ENCODE measurements at places on chromosomes 7 and 10. TPM values are rescaled to one million over a fixed set of nuclear protein-coding genes. Genes with fewer than 3 reads are reported as not detected.
A peak's percentile ranks its signal among the peaks of the same experiment; 100 is the strongest.

GRCh38 chr10:72802763-72803505 lies 90.6 kb upstream of the OIT3 start:
- H3K27ac ChIP-seq: no peak overlapping the region
- no peak for DNase-seq
- no peak overlapping the region for H3K4me3 ChIP-seq
- H3K36me3 ChIP-seq: no peaks in the 10 kb centered on the region

The OR2A1 gene
- total RNA-seq: not detected

GRCh38 chr10:130928306-130928705 lies 383.2 kb downstream of the TCERG1L start:
- H3K4me3 ChIP-seq: no peak overlapping the region
- no peak for DNase-seq
- H3K27ac ChIP-seq: no peak overlapping the region

- DNase-seq: no peak
- H3K4me3 ChIP-seq: no peak overlapping the region
- no peaks in the 10 kb centered on the region for H3K36me3 ChIP-seq
- H3K4me1 ChIP-seq: no peaks in the 10 kb centered on the region
Measured at GRCh38 chr10:20797290-20797689, 99.8 kb downstream of the NEBL start.

The TBX20 gene
- total RNA-seq: 1.2 TPM

The PDE6C gene
- total RNA-seq: not detected

DNA sequence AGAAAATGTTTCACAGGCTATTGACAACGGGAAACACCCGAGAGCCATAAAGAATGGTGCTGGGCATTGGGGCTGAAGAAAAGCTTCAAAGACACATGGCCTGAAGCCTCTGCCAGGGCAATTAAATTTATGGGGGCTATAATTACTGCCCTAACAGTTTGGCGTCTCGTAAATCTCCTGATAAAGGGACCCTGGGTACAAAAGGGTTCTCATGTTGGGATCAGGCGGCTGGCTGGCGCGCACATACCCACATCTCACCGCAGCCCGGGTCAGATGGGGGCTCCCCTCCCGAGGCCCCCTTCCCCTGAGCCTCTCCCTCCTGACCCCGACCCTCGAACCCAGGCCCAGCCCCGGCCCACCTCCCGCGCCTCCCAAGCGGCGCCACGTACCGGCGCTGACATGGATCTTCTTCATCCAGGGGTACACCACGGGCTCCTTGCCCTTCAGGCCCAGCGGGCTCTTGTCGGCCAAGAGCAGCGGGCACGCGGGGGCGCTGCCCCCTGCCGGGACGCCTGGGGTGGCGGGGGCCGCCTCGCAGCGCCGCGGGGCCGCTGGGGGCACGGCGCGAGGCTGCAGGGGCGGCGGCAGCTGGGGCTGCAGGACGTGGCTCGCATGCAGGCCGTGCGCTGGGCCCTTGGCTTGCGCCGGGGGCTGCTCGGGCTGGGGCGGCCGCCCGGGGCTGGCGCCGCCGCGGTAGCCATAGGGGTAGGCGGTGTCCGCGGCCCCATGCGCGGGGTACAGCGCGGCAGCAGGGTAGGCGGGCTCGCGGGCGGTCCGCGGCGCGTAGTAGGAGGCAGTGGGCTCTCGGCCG lies 623 bp downstream of the HOXA4 start:
- H3K36me3 ChIP-seq: no peaks in the 10 kb centered on the region
- peak overlapping the region; percentile 14 for H3K4me3 ChIP-seq
- no peaks in the 10 kb centered on the region for H3K4me1 ChIP-seq
- H3K27ac ChIP-seq: no peak overlapping the region
- H3K27me3 ChIP-seq: peaks cover 36% of the 10 kb centered on the region

GRCh38 chr7:69032848-69033247 lies 565.4 kb upstream of the AUTS2 start:
- DNase-seq: no peak
- no peak overlapping the region for H3K27ac ChIP-seq
- no peak overlapping the region for H3K4me3 ChIP-seq
- no peaks in the 10 kb centered on the region for H3K36me3 ChIP-seq
- no peaks in the 10 kb centered on the region for H3K27me3 ChIP-seq
- no peaks in the 10 kb centered on the region for H3K4me1 ChIP-seq

DNA sequence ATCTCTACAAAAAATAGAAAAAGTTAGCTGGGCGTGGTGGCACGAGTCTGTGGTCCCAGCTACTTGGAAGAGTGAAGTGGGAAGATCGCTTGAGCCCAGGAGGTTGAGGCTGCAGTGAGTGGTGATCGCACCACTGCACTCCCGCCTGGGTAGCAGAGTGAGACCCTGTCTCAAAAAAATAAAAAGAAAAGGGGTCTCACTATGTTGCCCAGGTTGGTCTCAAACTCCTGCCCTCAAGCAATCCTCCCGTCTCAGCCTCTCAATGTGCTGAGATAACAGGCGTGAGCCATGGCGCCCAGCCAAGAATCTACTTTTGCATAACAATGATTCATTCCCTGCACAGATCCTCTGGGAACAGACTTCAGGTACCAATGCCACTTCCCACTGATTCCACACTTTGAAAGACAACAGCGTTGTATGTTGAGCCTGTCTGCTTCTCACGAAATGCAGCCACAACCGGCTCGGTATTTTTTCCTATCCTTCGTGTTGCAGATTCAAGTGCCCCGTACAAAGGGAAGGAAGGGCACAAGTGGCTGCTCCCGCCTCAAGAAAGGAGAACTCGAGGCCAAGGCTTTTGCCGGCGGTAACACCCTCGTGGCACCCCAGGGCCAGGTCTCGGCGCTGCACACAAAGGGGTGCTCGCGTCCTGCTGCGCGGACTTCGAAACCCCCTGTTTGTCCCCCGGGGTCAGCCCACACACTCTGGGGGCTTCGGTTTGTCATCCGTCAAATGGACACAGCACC lies 745 bp downstream of the DAGLB start:
- peak overlapping the region; percentile 70 for H3K27ac ChIP-seq
- peak overlapping the region; percentile 91 for H3K4me3 ChIP-seq
- peak; percentile 57 for DNase-seq

- DNase-seq: no peak
- H3K36me3 ChIP-seq: no peaks in the 10 kb centered on the region
- H3K27ac ChIP-seq: no peak overlapping the region
- H3K4me3 ChIP-seq: no peak overlapping the region
- H3K4me1 ChIP-seq: no peaks in the 10 kb centered on the region
Measured at GRCh38 chr7:17150018-17150417, 148.4 kb upstream of the AHR start.

GRCh38 chr7:34091321-34091917 lies 186.1 kb downstream of the BMPER start:
- no peak overlapping the region for H3K4me3 ChIP-seq
- H3K27ac ChIP-seq: no peak overlapping the region
- no peaks in the 10 kb centered on the region for H3K4me1 ChIP-seq

DNA sequence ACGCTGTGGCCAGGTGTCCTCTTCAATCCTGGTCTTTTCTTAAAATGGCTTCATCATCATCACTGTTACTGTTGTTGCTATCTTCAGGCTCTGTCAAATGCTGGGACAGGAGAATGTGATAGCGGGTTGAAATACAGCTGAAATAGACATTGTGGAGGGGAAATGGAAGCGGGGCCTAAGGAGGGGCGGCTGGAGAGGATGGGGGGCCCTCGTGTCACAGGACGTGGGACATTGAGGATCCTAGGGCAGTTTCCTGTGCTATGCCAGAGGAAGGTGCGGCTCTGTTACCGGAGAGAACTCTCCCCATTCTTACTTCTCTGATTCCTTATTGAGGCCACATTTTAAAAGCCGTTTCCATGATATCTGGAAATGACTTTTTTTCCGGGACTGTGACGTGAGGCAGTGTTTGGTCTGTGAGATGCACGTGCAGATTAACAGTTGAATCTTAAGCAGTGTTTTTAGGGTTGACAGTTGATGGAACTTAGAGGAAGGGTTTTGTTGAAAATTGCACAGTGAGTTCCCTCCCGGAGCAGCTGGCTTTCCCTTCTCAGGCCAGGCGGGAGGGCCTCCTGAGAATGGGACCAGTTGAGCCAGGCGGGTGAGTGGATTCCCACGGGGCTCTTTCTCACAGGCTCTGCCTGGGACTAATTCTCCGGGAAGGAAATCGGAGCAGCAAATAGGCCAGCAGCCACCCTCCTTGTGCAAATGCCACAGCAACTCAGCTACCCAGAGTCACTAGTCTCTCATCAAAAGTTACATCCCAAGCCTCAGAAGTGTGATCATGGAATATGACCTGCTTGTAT lies 125.2 kb downstream of the TACC2 start:
- H3K4me1 ChIP-seq: peaks cover 42% of the 10 kb centered on the region
- H3K36me3 ChIP-seq: peaks cover 3% of the 10 kb centered on the region
- peak overlapping the region; percentile 89 for H3K27ac ChIP-seq
- DNase-seq: peak; percentile 54

DNA sequence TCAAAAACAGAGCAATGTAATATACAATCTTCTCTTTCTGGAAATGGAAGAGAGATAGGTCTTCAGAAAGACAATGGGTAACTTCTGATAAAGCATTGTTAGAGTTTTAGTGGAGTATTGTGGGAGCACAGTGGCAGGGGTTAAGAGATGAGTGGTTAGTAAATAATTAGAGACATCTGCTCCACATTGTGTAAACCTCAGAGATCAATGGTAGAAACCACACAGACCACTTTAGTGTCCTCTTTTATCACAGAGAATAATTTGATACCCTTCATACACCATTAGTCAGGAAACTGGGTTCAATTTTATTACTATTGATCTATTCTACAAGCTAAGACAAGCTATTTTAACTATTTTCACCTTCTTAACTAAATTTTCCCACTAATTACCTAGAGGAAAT lies 35.9 kb upstream of the MAGI2 start:
- H3K4me1 ChIP-seq: peaks cover 3% of the 10 kb centered on the region
- H3K27ac ChIP-seq: no peak overlapping the region
- no peak for DNase-seq
- H3K27me3 ChIP-seq: peaks cover 1% of the 10 kb centered on the region
- no peaks in the 10 kb centered on the region for H3K36me3 ChIP-seq

GRCh38 chr7:85175217-85175616 lies 11.6 kb downstream of the SEMA3D start:
- H3K4me3 ChIP-seq: no peak overlapping the region
- H3K36me3 ChIP-seq: peaks cover 13% of the 10 kb centered on the region
- H3K4me1 ChIP-seq: no peaks in the 10 kb centered on the region
- no peaks in the 10 kb centered on the region for H3K27me3 ChIP-seq

- H3K27ac ChIP-seq: no peak overlapping the region
- no peaks in the 10 kb centered on the region for H3K4me1 ChIP-seq
- no peak for DNase-seq
Measured at GRCh38 chr10:91196268-91197048, 24.0 kb upstream of the PCGF5 start.

DNA sequence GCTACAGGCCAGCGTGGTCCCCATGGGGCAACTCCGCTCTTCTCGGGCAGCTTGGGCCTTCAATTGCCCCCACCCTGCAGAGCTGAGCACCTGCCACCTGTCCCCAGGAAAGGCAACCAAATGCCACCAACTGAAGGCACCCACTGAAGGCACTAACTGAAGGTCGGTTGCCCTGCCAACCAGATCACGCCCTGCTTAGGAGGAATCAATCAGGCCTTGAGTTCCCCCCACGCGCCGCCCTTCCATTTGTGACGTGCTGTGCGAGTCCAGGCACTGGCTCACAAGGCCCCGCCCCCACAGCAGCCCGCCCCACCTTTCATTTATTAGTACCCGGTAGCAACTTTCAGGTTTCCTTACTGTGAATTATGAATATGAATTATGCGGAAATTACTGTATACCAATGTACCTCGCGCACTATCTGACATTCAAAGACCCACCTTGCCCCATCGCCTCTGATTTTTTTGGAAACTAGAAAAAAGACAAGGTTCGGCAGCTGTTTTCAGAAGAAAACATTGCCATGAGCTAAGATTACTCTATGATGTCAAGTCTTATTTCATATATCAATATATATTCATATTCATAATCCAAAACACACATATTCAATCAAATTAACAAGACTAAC lies 83.6 kb upstream of the ABI1 start:
- no peak overlapping the region for H3K4me3 ChIP-seq
- H3K36me3 ChIP-seq: no peaks in the 10 kb centered on the region
- peaks cover 1% of the 10 kb centered on the region for H3K4me1 ChIP-seq
- H3K27me3 ChIP-seq: no peaks in the 10 kb centered on the region
- H3K27ac ChIP-seq: no peak overlapping the region

Data from glutamatergic neuron (in vitro differentiated cells).